ENCODE measurements at places on chromosomes 4 and X.

DNA sequence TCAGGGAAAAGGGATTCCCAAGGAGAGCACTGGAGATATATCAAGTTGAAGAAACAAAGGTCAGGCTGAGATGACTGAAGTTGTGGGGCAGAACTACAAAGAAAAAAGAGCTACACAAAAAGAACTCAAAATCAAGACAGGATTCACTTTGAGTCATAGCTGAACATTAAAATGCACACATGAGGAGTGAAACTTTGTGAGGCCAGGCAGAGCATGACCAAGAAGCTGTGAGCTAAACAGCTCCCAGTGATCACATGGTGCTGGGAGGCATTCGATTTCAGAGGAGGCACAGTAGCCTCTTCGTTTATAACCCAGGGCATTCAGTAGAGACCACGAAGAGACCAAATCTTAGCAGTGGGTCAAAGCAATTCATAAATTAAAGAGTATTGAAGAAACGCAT lies 145.3 kb downstream of the ATRX start:
- no peak for DNase-seq

GRCh38 chrX:74922922-74923543 lies 2.2 kb downstream of the NEXMIF start:
- DNase-seq: no peak

DNA sequence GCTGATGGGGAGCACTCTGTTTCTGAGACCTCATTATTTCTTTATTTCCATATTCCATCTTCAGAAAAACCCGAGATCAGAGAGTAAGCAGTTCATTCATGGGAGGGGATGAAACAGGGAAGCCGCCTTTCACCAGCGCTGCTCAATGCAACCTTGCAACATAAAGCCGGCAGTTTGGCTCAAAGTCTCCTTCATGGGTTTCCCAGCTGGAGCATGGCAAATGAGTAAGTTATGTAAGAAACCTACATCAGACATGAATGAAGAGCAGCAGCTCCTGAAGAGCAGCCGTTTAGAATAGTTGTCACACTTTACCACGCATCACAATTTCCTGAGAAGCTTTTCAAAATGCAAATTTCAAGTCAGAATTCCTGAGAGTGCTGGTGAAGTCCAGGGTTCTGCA lies 578.8 kb downstream of the FSTL5 start:
- no peak for DNase-seq

DNA sequence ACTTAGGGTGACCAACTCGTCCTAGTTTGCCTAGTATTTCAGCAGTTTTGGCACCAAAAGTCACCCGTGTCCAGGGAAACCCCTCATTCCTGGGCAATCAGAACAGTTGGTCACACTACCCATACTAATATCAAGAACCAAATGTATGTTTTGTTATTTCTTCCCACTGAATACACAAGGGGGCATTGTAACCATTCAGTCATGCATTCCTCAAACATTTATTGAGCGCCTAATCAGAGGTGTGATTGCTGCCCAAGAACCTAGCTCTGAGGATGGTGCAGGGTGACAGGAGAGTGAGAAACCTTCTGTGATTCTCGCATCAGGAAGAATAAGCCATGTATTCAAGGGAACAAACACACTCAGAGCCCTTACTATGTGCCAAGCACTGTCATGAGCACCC lies 69.8 kb upstream of the RAI2 start:
- DNase-seq: no peak

DNA sequence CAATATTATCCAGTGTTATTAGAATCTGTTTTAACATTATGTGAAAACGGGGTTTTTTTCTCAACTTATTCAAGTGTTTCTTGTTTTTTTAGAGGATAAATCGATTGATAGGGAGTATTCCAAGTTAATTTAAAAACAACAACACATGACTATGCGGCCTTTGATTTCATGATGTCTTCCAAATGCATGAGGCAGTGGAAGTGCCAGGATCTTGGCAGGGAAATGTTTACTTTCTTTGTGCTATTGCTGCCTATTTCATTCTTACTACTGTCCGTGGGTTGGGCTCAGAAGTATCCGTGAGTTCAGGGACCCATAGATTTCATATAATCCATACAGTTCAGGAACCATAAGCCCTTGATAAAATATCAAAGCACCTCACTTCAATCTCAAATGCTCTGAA lies 64.6 kb downstream of the ABCG2 start:
- DNase-seq: no peak

- DNase-seq: no peak
Observed at GRCh38 chr4:865572-865971, 39.6 kb upstream of the CPLX1 start.

- DNase-seq: no peak
Observed at GRCh38 chrX:122880952-122881351, 303.1 kb upstream of the GRIA3 start.

DNA sequence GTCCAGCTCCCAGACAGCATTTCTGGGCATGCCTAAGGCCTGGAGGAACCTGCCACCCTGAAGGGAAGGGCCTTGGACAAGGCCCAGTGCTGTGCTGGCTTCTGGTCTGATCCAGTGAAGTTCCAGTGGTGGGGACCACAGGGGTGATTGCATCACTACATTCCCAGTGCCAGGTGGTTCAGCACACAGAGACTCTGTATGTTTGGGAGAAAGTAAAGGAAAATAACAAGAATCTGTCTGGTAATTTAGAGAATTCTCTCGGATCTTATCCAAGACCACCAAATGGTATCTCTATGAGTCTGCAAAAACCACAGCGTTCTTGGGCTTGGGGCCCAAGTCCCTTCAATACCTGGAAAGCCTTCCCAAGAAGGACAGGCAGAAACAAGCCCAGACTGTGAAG lies 131.8 kb upstream of the MAD2L1 start:
- DNase-seq: no peak

DNA sequence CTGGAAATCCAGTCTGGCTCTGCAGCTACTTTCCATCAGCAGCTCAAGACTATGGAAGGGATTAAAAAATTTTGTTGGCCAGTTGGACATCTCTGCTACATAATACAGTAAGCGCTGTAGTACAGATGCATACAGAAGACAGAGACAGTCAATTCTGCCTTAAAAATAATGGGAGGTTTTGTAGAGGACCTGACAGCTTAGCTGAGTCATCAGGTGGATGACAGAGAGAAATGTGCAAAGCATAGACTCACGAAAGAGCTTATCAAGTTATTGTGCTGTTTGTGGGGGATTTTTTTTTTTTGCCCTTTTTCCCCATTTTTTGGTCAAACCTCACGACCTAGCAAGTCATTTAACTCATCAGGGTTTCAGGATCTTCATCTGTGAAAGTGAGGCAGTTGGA lies 149.0 kb upstream of the SCML1 start:
- no peak for DNase-seq

DNA sequence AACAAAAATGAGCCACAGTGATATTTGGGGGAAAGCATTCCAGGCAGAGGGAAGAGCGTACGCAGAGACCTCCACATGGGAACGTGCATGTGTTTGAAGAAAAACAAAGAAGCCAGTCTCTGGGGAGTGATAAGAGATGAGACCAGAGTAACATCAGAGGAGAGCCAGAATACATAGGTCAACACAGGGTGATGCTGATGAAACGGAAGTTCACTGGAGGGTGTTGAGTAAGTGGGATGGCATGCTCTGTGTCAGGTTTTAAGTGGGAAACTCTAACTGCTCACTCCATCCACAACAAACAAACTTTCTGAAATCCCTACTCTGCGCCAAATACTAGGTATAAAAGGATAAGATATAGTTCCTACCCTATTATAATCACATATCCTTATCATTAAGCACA lies 110.0 kb downstream of the ARHGAP6 start:
- no peak for DNase-seq

DNA sequence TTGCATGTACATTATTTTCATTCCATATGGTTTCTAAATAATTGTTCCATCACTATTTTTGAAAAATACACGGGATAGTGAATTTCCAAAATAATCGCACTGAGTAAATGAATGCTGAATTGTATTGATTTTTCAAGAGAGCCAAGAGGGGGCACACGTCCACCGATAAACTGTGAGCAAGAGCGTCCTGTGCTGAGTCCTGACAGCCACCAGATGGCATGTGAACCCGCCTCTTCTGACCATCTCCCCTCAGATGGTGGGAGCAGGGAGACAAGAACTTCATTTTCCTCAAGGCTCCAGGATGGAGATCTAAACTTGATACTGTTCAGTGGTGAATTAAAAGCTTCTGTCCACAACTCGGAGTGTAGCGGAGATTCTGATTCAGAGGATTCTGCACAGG lies 30.6 kb upstream of the IL9R start:
- DNase-seq: no peak

GRCh38 chrX:44422631-44423030 lies 79.2 kb upstream of the EFHC2 start:
- no peak for DNase-seq

- no peak for DNase-seq
Observed at GRCh38 chr4:25670991-25671390, 15.3 kb downstream of the SLC34A2 start.

DNA sequence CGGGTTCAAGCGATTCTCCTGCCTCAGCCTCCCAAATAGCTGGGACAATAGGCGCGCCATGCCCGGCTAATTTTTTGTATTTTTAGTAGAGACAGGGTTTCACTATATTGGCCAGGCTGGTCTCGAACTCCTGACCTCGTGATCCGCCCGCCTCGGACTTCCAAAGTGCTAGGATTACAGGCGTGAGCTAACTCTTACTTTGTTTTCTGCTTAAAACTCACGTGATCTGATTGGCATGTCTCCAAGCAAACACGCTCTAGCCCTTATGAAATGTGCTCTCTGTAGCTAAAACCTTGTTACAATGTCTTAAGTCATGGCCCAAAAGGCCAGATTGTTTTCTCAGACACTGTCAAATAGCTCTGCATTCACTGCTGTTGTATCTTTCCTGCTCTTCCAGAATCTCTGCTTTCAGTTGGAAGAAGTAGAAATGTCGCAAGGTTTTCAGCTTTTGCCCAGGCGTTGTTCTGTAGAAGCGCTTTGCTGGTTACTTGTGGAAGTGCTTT lies 39.7 kb upstream of the OGT start:
- no peak for DNase-seq

GRCh38 chr4:7530932-7531639 lies 96.4 kb upstream of the PSAPL1 start:
- DNase-seq: no peak

DNA sequence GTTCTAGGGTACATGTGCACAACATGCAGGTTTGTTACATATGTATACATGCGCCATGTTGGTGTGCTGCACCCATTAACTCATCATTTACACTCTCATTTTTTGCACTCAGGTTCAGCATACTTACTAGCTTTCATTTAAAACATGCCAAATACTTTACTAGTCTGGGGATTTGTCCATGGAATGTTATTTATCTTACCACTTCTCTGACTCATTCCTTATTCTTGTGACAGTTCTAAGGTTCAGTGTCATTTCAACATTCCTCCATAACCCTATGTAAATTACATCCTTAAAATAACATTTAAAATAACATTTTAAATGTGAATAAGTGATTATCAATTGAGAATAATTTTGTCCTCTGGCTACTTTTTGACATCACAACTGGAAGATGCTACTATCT lies 19.5 kb upstream of the SYTL5 start:
- no peak for DNase-seq

- no peak for DNase-seq
Observed at GRCh38 chrX:51395480-51395809, 62.8 kb downstream of the NUDT10 start.

- DNase-seq: no peak
Observed at GRCh38 chrX:28542791-28543190, 44.5 kb upstream of the IL1RAPL1 start.

GRCh38 chr4:153931804-153932203 lies 142.9 kb upstream of the SFRP2 start:
- no peak for DNase-seq

- DNase-seq: no peak
Observed at GRCh38 chr4:128134925-128135324, 73.8 kb downstream of the LARP1B start.

- no peak for DNase-seq
Observed at GRCh38 chr4:159390648-159391047, 287.8 kb downstream of the RAPGEF2 start.

- DNase-seq: no peak
Observed at GRCh38 chr4:143186212-143186611, 1.5 kb downstream of the USP38 start.

DNA sequence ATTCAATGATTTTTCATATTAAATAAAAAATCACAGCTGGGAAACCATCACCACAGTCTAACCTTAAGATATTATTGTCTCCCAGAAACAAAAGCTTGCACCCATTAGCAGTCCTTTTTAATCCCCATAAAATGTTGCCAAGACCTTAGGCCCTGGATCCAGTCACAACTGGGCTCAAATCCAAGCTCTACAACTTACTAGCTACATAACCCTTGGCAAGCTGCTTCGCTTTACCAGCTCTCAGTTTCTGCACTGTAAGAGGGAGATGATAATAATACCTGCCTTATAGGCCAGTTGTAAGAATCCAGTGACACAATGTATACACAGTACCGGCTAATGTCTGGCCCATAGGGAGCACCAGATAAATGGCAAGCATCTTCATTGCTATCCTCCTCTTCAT lies 400.9 kb upstream of the FGF13 start:
- no peak for DNase-seq

GRCh38 chr4:39932776-39933402 lies 44.8 kb downstream of the PDS5A start:
- DNase-seq: no peak

DNA sequence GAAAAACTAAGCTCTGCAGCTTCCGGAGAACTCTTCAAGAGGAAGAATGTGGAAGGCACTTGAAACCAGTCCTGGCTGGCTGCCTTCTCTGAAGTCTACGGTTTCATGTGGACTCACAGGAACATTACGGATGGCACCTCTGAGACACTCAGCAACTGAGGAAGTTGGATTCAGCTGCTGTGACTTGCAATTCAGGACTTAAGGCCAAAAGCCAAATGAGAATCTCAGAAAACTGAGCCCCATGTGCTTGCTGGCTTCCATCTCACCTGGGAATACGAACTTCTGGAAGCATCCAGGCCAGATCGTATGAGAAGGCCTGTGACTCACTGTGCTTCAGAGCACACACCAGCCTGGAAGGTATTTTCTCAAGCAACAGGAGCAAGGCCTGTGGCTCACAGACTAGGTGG lies 107.8 kb upstream of the GPC4 start:
- DNase-seq: no peak

GRCh38 chr4:4284827-4285618 lies 4.9 kb downstream of the LYAR start:
- no peak for DNase-seq

GRCh38 chr4:102599886-102600285 lies 98.7 kb downstream of the NFKB1 start:
- no peak for DNase-seq
